ENCODE measurements at places on chromosomes 12 and 14.

DNA sequence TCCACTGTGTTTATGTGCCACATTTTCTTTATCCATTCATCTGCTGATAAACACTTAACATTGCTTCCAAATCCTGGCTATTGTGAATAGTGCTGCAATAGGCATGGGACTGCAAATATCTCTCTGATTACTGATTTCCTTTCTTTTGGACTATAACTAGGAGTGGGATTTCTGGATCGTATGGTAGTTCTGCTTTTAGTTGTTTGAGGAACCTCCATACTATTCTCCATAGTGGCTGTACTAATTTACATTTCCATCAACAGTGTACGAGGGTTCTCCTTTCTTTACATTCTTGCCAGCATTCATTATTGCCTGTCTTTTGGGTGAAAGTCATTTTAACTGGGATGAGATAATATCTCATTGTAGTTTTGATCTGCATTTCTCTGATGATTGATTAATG is 47.6 kb downstream of the TAOK3 start:
- DNase-seq, result no peak

- DNase-seq, result no peak
These were observed 17.0 kb downstream of the SIX1 start for GRCh38 chr14:60632257-60632656.

- peak; percentile 87 for DNase-seq
These were observed 21.0 kb upstream of the CHFR start for GRCh38 chr12:132908145-132909029.

GRCh38 chr12:87112571-87113345 is 856.6 kb upstream of the MGAT4C start:
- no peak for DNase-seq

GRCh38 chr14:75640876-75641275 is 19.8 kb downstream of the ERG28 start:
- no peak for DNase-seq

DNA sequence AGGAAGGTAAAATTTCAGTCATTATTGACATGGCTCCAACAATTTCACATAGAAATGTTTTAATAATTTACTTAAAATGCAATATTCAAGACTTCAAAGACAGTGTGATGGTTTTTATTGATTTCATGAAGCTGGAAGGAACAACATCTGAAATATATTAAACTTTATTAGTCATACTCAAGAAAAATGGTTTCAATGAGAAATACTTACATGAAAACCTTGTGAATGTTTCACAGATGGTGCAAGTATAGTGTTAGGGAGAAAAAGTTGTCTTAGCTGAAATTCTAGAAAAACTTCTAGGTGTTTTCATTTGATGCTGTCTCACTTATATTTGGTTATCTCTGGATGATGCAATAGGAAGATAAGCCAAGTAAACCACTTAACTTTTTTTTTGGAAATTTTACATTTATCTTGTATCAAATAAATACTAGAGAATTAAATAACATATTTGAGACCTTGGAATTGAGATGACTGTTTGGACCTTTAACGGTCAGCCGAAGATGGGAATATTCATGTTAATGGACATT is 65.5 kb downstream of the PELI2 start:
- DNase-seq, result no peak

- no peak for DNase-seq
These were observed 30.5 kb upstream of the CCND2 start for GRCh38 chr12:4243091-4243490.

DNA sequence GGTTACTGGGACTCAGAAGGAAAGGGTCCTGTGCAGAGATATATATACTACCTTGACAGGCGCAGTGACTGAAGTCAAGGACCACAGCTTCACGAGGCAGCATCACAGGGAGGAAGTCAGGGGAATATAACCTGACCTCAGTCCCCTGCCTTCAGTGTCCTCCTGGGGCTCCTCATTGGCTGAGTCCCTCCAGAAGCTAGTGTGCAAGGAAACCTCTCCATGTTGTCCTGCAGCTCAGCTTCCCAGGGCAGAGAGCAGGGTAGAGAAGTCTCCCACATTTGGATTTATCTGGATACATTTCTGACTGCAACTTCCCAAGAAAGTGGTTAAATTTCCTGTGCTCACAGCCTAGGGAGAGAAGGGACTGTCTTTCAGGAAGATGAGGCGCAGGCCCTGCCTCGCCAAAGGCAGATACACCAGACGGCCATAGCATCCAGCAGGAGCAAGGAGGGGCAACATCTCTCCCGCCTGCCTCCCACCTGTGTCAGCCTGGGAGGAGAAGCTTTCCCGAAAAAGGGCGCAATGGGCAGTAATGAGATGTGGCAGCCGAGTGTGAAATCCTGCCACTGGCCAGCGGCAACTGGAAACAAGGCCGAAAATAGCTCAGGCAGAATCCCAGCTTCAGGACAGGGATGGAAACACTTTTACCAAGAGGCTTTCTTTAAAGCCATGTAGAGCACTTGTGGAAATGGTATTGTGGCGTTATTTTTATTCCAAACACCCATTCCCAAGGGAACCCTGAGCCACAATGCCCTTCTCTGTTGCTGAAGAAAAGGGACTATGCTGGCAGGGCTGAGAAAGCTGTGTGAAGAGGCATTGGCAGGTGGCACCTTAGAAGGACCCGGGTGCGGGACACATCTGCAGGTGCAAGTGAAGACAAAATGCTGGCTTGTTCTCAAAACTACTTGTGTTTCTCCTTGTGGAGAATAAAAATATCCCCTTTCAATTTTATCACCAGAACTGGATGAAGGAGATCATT is 54.9 kb upstream of the HIF1A start:
- no peak for DNase-seq

DNA sequence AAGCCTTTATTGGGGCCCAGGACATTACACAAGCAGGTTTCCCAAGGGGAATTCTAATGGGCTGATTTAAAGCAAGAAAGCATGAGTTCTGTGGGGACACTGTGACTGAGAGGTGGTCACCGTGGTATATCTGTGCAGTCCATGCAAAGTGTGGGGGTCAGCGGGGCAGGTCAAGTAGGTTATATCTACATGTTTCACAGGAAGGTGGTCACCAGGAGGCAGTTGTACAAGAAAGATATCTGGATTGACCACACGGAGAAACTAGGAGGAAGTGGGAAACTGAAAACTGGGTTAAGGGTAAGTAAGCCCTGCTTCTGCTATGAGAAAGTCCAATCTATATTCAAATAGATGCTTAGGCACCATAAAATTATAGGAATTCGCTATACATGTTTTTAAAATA is 77.8 kb upstream of the CNOT2 start:
- DNase-seq, result no peak

- no peak for DNase-seq
These were observed 3.7 kb downstream of the TMEM253 start for GRCh38 chr14:21104448-21105060.

- no peak for DNase-seq
These were observed 83.6 kb downstream of the FLRT2 start for GRCh38 chr14:85613496-85613895.

DNA sequence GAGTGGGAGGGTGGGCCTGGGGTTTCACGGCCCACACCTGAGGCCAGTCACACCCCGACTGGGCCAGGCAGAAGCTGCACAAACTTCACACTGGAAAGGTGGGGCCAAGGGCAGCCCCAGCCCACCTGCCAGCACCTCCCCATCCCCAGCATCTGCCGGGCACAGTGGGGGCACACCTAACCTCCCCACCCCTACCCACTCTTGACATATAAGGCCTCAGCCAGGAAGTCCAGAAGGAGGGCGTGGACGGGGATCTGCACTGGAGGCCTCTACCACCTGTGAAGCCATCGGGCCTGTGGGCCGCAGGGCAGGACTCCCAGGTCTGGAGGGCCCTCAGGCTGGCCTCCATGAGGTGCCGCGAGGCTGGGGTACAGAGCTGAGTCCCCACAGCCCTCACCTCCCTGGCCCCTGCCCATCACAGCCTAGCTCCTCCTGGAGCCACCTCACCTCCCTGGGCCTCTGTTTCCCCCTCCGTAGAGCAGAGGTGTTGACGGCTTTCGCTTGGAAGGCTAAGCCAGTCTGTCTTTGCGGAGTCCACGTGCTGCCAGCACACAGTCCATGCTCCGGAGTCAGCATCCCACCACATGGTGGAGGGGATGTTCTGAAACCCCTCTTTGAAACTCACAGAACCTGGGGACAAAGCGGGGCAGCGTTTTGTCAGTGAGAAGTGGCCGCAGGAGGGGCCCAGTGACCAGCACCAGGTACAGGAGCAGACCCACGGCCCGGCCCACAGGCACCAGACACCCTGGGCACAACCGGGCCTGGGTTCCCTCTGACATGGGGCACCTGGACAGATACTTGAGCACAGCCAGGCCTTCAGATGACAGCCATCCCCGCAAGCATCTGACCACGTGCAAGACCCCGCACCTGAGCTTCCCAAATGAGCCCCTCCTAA is 38.2 kb upstream of the INF2 start:
- DNase-seq, result no peak

Measured in activated T-helper 1 cell treated with anti-CD3 and anti-CD28 coated beads, Interleukin-2, amount 50 U/mL, for 16 hours (primary cell).